LHCN-M2 (cell line): ENCODE measurements at places on chromosomes 13 and 19.

GRCh38 chr13:67369895-67370660 lies 139.9 kb upstream of the PCDH9 start:
- DNase-seq = peak; percentile 99

DNA sequence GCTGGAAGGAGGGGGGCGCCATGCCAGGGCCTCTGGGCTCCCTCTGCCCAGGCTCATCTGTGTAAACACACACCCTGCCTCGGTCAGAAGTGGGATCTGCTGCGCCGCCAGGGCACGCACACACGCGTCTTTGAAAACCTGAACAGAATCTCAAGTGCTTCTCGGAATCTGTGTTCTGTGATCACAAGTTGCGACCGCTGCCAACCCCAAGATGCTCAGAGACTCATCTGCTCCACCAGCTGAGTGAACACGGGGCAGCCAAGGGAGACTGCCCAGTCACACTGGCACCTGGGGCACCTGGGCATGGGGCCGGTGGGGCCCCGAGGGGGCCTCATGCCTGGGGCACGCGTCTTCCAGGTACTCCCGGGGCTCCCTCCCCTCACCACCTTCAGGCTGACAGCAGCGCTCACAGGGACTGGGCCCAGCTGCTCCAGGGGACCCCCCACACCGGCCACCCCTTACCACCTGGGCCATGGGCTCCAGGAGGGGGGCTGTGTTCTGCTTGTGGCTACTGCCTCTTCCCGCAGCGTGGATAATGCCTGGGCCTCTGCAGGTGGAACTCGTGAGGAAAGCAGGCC lies 59.0 kb downstream of the KLF2 start:
- DNase-seq = no peak

DNA sequence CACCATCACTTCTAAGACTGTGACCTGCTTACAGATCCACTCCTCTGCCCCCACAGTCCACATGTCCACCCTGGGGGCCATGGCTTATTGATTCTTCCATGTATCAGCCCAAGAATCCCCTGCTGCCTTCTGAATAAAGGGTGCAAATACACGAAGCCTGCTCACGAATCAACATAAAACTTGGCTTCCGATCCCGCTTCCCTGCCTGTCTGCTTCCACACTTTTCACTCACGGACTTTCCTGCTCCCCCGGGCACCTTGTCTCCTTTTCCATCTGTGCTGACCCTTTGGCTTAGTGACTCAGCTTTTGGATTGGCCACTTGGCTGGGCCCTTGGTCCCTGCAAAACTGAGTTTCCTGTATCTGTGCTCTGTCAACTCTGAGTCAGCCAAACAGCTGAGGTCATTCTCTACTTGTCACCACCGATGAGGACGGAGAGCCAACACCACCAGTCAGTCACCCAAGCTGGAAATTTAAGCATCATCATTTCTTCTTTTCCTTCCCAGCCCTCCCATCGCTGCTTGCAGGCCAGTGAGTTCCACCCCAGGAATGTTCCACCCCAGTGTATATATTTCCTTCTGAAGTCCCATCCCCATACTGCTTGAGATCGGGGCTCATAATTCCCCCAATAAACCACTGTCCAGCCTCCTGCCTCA lies 11.4 kb upstream of the USP12 start:
- peak; percentile 93 for DNase-seq

DNA sequence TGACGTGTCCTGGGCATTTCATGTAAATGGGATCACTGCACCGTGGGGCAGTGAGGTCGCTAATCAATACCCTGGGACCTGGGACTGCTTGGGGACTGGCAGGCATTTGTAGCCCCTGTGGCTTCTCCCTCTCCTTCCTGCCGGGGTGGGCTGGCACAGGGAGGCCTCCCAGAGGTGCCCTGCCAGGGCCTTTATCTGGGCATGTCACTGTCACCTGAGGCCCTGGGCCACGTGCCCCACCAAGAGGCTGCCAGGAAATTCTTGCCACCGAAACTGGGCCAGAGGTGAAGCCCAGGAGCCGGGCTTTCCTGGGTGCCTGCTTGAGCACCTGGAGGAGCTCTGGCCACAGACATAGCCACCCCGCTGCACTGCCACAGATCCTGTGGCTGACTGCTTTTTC lies 1.8 kb upstream of the NMRK2 start:
- DNase-seq = no peak

DNA sequence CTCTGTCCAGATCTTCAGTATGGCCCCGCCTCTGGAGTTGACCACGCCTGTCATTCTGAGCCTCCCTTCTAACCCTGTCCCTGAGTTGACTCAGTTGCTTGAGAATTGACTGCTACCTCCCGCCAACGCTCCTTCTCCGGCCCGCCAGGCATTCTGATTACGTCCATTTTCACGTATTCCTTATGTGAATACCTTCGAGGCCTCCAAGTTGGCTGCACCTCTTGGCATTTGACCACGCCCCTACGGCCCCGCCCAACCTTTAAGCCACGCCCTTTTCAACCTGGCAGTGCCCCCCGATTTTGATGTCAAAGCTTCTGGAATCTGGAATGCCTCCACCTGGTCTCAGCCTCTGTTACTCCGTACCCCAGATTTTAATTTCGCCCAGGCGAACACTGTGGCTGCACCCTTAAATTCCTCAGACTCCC lies 1.7 kb upstream of the EML2 start:
- no peak for DNase-seq

DNA sequence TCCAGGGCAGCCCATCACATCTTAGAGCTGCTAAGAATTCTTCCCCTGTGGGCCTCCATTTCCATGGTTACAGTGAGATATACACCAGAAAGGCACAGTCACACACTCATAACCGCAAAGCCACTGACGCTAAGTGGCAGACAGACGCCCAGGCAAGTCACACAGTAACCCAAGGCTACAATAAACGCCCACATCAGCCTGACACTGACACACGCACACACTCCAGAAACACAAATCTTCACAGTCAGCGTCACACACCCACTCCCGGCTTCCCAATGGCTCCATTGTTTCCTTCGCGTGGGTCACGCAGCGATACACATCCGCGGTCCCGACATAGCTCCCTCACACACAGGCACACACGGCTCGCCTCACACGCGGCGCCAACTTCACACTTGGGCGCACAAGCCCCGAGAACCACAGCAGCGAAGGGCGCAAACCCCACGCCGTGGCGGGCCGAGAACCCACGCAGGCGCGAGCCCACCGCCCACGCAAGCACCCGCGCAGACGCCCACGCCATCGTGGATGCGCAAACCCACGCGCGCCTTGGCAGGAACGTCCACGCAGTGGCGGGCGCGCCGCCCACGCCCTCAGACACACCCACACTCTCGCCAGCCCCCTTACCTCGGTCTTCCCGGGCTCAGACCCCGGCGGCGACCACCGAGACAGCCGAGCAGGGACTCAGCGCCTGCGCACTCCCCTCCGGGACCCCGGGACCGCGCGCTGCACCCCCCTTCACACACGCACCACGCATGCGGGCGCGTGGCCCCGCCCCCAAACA lies at the start of gene ZNF667:
ZNF667 (minus strand) TSS at position 695 of the 778 bp plus-strand sequence. CDS start 14,975 bp downstream, outside the sequence.
- DNase-seq = peak; percentile 48

- no peak for DNase-seq
Observed at GRCh38 chr19:48646722-48647216, 782 bp upstream of the CA11 start.

GRCh38 chr19:35555301-35556005 lies 8.0 kb downstream of the ATP4A start:
- peak; percentile 22 for DNase-seq

DNA sequence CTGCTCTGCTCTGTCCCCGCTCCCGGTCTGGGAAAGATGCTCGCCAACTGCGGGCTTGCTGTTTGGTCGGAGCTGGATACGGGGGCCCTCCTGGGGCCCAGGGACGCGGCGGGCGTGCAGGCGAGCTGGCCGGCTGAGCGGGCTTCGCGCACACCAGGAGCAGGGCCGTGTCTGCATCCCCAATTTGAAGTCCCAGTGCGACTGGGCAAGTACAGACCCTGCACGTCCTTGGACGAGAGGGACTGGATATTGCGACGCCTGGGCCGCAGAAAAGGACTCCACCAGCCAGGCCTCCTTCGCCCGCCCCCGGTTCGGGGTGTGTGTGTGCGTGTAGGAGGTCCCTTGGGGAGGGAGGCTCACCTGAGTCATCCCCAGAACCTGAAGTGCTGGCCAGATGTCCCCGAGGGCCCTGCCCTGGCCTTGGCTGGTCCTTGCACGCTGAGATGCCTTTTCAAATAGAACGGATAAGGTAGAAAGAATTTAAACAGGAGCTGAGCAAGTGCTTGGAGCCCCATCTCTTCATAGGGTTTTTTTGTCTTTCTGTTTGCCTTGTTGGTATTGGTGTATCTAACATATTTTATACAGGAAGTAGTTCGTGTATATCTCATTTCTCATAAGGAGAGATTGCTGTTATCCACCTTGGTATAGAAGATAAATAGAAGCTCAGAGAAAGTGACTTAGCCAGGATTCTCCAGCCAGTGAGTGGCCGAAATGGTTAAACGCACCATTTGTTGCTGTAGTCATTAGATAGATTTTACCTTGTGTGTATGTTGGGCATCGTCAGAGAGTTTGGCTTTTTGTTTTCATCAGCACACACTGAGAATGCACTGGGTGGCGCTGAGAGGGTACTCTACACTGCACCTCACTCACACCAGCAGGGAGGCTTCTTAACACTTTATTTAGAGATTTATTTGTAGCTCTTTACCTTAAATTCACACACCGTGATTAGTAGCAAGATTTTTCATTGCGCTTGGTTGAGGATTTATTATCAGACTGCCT lies 1.1 kb downstream of the NAXD start:
- DNase-seq = peak; percentile 62

- DNase-seq = no peak
Observed at GRCh38 chr19:35755550-35756376, 1.1 kb downstream of the HSPB6 start.

GRCh38 chr19:10580979-10581631 lies 6.0 kb downstream of the AP1M2 start:
- DNase-seq = peak; percentile 89

DNA sequence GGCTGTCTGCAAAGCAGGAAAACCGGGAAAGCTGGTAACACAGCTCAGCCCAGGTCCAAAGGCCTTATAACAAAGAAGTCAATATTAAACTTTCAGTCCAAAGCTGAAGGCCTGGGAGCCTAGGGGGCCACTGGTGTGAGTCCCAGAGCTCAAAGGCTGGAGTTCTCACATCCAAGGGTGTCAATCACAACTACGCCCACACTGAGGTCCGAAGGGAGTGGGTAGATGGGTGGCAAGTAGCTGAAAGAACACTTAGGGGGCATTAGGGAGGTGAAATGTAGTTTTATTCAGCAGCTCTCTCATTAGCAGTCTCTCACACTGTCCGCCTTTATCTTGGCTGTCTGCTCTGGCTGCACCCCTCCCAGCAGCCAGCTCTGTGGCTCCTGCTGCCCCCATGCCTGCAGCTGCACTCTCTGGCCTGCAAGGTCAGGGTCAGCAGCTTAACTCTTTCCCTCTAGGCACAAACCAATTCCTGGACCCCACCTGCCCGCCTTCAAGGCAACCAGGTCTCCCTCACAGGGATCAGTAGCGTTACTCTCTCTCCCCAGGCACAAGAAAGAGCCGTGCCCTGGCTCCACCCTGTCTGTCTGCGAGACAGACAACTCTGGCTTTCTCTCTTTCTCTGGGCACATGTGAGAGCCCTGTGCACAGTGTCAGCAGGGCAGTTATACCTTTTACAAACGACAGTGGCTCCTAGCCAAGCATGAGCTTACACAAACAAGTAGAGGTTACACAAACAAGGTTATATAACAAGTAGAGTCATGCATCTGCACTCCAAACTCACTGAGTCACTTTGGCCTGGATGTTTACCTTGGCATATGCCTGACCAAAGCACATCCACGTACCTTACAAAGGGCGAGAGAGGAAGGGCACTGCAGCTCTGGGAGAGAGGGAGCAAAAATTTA lies 249.4 kb upstream of the PCDH20 start:
- DNase-seq = no peak

GRCh38 chr13:42991898-42992763 lies at the start of gene EPSTI1:
TSS of gene EPSTI1 (minus strand) at chr13:42992241. CDS start at chr13:42992165, 76 bp downstream.
- DNase-seq = peak; percentile 66

DNA sequence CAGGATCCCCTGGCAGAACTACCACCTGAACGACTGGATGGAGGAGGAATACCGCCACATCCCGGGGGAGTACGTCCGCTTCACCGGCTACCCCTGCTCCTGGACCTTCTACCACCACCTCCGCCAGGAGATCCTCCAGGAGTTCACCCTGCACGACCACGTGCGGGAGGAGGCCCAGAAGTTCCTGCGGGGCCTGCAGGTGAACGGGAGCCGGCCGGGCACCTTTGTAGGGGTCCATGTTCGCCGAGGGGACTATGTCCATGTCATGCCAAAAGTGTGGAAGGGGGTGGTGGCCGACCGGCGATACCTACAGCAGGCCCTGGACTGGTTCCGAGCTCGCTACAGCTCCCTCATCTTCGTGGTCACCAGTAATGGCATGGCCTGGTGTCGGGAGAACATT lies 7.5 kb downstream of the FUT2 start:
- no peak for DNase-seq

DNA sequence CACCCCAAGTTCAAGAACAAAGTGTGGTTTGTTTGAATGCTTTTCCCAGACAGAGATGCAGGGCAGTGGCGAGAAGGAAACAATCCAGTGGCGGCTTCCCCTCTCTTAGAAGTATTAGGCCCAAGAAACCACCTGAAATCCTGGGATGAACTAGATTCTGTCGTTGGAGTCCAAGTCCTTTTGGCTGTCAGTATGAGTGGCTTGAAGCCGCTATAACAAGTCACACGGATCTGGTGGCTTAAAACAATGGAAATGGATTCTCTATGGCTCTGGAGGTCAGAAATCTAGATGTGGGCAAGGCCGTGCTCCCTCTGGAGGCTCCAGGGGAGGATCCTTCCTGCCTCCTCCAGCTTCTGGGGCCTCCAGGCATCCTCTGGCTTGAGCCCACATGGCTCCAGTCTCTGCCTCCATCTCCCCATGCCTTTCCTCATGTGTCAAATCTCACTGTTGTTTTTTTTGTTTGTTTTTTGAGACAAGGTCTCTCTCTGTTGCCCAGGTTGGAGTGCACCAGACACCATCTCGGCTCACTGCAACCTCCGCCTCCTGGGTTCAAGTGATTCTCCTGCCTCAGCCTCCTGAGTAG lies 97.7 kb downstream of the GNG7 start:
- DNase-seq = no peak

- no peak for DNase-seq
Observed at GRCh38 chr19:54364775-54365257, at the start of gene LAIR1. TSS of gene LAIR1 (minus strand) at chr19:54364931. CDS start at chr19:54364804, 127 bp downstream.

GRCh38 chr13:76697288-76697687 lies 188.9 kb downstream of the KCTD12 start:
- DNase-seq = no peak

DNA sequence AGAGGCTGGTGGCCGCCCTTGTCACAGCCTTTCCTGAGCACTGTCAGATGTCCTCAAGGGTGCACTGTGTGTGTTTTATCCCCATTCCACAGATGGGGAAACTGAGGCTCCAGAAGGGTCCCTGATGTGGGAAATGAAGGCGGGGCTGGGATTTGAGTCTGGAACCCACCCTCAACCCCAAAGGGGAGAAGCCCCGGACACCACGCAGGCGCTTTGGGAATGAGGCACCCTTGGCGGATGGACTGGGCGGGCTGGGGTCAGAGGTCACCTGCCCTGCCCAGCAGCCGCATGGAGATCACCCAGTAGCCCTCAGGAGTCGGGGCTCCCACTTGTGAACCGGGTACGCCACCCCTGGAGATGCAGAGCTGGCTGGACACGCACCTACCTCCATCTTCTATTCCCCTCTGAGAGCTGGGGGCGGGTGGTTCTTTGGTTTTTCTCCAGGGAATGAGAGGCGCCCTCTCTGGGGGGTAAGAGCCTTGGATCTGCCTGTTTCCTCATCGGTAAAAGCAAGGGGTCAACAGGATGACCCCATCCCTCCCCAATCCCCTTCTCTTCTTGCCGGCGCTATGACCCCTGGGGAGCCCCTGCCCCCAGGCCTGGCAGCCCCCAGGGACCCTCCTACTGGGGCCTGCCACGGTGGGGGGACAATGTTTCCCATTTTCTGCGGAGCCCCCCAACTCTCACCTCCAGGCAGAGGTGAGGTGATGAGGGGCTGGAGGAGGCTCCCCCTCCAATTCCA lies 8.3 kb upstream of the ONECUT3 start:
- DNase-seq = no peak
